ENCODE measurements at places on chromosomes 5 and 9.
A peak's percentile ranks its signal among the peaks of the same experiment; 100 is the strongest.

- DNase-seq = peak; percentile 91
These were observed 7.8 kb upstream of the ANXA1 start for GRCh38 chr9:73143711-73144328.

DNA sequence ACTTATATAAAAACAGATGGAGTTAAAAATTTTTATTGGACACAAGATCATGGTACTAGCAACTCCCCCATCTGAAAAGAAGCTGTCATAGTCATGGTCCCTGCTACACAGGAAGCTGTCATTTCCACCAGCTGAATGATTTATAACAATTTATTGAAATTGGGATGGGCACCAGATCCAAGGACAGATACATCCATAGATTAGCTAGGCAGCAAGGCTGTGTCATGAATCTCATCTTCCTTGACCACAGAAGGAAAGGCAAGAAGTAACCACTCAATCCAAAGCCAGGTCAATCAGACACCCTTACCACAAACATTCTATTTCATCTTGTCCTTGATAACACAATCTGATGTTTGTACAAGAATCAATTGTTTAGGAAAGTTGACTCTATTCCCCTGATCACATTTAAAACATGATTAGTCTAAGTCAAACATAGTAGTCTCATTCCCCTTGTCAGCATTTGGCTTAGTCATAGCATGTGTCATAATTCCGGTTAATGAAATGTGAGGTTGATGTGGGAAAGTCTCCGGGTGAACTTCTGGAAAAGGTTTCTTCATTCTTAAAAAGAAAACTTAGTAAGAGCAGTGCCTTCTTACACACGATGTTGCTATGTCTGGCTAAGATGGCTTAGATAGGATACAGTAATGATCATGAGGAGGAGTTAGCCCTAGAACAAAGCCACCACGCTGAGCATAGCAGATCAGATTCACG is 462.6 kb upstream of the PAPPA start:
- peak; percentile 99 for DNase-seq

- DNase-seq = no peak
These were observed 48.8 kb downstream of the SLC6A7 start for GRCh38 chr5:150238646-150239045.

GRCh38 chr5:132825033-132825833 is 5.2 kb downstream of the SHROOM1 start:
- DNase-seq = no peak

- DNase-seq = no peak
These were observed 31.9 kb upstream of the ZNF354A start for GRCh38 chr5:178762391-178762790.

DNA sequence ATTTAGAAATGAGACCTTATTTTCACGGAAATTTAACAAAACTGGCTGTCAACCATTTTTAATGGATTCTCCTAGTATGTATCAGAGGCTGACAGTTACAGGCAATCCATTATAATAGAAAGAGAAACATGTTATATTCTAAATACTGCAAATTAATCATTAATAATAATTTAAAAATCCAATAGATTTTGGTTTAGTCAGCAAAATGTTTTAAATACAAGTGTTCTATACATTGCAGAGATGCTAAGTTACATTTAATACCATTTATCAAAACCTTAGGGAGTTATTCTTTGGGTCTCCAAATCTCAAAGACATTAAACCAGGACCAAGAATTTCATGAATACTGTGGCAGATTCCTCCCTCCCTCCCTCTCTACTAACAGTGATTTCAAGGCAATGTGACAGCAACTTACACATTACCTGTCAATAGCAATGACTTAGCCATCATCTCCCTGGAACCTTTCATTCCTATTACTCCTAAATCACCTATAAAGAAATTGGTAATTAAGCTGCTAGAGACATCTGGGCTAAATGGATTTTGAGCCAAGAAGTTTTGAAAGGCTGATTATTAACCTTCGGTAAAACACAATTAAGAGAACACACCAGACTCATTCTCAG is 768.5 kb upstream of the DMAC1 start:
- DNase-seq = no peak

DNA sequence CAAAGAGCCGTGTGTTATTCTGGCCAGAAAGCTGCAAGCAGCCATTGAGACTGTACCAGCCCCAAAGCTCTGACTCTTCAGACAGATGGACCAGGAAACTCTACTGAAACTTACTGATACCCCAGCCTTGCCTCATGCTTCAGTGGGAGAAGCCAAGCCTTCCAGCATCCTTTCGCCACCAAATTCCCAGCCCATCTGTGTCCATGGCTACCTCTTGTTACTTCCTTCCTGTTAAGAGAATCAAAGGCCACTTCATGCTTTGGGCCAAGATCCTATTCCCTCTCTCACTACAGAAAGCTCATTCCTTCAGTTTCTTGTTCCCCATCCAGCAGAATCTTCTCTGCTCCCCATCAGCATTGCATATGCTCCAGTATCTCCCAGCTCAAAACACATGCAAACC is 46.9 kb upstream of the FREM1 start:
- no peak for DNase-seq

DNA sequence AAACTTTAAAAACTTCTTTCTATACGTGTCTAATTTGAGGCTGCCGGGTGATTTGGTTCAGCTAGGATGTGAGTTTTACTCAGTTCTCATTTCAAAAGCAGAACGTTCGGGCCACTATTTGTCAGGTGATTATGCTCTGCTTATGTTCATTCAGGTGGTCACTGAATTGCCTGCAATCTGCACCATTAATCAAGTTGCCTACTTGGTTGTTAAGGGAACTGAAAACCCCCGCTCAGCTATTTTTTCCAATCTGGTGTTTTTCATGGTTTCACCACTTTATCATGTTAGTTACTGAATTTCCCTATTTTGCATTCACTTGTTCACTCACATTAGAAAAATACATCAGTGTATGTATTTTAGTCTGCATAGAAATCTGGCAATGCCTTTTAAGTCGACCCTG is 523.0 kb downstream of the CSNK1G3 start:
- no peak for DNase-seq

- peak; percentile 46 for DNase-seq
These were observed 39.2 kb downstream of the ZNF366 start for GRCh38 chr5:72468024-72468423.

DNA sequence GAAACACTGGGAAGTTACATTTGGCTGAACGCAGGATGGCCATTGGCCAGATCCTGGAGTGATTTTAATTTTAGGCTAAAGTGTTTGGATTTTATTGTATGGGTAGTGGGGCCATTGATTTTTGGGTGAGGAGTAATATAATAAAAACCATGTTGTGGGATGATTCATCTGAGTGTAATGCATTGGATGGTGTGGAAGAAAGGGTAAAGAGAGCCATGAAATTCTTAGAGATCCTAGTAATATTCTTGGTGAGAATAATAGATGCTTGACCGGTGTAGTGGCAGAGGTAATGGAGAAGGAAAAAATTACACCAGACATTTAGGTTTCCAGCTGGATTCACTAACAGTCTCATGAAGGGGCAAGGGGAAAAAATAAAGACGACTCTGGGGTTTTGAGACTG is 158.1 kb downstream of the NPR3 start:
- peak; percentile 85 for DNase-seq

DNA sequence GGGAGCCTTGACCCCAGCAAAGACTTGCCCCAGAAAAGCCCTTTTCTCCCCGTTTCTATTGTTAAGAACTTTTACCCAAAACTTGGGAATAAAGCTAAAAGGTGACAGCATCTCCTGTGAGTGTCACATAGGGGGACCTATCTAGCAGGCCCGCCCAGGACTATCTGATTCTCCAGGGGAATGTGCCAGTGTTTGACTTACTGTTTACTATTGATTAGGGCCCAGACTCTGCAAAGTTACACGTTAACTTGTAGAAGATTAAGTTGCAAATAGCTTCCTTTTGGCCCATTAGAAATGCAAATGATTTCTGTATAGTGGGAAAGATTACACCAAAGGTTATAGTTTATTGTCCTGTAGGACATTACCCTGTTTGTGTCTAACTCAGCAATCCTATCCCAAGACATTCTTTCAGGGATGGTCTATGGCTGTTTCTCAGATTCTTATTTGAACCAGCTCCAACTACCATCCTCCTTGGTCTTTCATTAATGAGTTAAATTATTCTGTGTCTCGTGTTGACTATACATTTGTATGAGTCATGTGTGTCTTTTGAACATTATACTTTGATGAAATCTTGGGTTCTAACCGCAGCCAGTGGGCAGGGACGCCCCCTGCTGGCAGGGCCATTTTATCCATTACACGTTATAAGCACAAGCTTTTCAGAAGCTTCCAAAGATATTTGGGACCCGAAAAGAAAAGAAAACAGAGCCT is 60.7 kb downstream of the HRH2 start:
- peak; percentile 27 for DNase-seq

- no peak for DNase-seq
These were observed 1.6 kb downstream of the RAD23B start for GRCh38 chr9:107284636-107285035.

DNA sequence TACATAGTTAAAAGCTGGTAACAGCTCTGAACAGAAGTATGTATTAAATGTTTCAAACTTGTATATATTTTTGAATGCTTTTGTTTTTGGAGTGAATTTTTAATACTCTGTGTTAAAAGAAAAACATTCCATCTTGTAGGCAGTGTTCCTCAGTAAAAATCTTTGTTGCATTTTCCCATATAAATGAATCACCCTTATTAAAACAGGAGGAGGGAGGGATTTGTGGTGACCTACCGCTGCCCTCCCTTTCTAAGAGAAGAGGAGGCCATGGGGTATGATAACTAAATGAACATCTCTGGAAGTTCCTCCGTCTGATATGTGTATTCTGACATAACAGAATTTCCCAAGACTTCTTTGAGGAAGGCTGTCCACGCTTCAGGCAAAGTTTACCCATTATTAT is 53.4 kb downstream of the INIP start:
- peak; percentile 54 for DNase-seq

GRCh38 chr5:171926311-171926710 is 80.1 kb downstream of the FBXW11 start:
- DNase-seq = no peak

DNA sequence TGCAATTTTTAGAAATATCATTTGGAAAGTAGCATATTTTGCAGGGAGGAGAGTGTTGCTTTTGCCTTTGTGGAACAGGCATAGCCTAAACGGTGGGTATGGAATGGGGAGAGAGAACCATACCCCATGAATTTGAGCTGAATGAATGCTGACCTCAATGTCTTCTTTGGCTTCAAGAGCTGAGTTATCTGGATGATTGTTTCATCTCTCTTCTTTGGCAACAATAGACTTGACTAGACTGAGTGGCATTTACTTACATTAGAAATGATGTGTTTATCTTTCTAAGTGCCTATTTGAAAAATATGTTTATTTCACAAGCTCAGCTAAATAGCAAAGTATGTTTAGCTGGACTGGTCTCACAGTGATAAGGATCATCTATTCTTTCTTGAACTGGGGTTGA is 42.8 kb downstream of the SPEF2 start:
- DNase-seq = no peak

DNA sequence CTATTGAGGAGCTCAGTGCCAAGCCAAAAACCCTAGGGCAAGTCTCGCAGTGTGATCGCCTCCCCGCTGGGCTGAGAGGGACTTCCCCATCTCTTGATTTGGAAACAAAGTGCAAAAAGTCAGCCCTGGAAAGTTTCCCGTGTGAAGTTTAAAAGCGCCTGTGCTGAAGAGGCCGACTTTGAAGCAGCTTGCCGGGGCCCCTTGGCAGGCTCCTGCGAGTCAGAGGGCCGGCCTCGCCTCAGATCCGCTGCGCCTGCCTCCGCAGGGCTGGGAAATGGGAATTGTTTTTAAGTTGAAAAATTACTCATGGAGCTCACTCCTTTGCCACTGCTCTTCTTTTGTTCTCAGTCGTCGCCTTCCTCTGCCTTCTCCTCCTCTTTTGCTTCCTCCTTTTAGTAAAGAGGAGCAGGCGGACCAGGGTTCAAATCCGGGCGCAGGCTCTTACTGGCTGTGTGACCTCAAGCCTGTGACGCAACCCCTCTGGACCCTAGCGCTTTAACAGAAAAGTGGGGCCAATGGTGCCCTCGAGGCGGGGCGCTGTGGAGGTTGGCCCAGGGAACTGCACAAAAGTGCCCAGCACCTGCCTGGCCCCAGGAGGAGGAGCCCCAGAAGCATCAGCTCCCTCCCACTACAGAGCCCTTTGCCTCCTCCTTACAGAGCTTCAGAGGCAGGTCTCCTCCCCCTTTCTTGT is 14.7 kb upstream of the LHX2 start:
- DNase-seq = no peak

DNA sequence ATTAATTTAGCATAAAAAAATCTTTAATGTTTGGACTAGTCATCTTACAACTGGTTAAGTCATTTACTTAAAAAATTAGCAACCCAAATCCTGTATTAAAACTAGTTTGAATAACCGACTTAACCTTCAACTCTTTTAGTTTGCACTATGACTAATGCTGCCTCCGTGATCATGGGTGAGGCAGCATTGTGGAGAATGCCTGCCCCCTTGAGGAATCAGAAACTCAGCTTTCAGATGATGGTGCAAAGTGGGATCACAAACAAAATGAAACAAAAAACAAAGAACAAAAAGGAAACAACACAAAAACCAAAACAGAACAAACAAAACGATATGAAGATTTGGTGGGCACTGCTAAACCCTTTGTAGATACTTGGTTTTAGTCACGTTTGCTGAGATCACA is 127.0 kb upstream of the PALM2AKAP2 start:
- peak; percentile 58 for DNase-seq

- DNase-seq = no peak
These were observed 194.3 kb downstream of the PALM2AKAP2 start for GRCh38 chr9:109974143-109974917.

DNA sequence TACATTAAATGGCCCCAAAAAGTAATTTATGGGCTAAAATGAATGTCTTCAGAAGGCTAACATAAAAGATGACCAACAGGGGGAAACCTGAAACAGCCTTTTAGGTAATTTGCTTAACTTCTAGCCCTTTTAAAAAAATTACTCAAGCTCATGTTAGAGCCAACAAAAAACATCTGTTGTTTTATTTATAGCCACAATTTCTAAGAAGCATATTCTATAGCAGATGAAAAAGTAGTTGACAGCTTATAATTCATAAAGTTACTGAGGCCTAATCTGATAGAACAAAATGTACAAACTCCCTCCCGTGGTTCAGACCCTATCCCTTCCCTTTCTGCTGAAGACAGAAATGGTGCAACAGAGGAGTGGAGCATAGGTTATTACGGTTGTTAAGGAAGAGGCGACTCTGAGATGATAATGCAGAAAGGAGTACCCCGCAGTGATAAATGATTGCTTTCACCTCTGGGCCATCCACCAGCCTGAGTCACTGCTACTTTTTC is 46.1 kb downstream of the PIK3R1 start:
- no peak for DNase-seq

GRCh38 chr9:78292716-78293497 is 4.0 kb upstream of the PSAT1 start:
- DNase-seq = no peak

- peak; percentile 87 for DNase-seq
These were observed 57.5 kb downstream of the ADAMTS12 start for GRCh38 chr5:33834334-33834733.

- no peak for DNase-seq
These were observed 66.1 kb upstream of the ADRA1B start for GRCh38 chr5:159850160-159850559.

GRCh38 chr5:161167016-161167767 is 315.2 kb upstream of the ATP10B start:
- no peak for DNase-seq

GRCh38 chr9:134829356-134829937 is 51.2 kb upstream of the FCN2 start:
- DNase-seq = no peak

- DNase-seq = no peak
These were observed 132.9 kb downstream of the PALM2AKAP2 start for GRCh38 chr9:109912726-109913460.

- no peak for DNase-seq
These were observed 93.4 kb downstream of the MPDZ start for GRCh38 chr9:13186091-13186490.

GRCh38 chr5:10859393-10860195 is 98.6 kb upstream of the DAP start:
- DNase-seq = no peak

Data from fibroblast of skin of scalp (primary cell).